COR-L47 (cell line): ENCODE measurements at places on chromosomes 16 and 17.

DNA sequence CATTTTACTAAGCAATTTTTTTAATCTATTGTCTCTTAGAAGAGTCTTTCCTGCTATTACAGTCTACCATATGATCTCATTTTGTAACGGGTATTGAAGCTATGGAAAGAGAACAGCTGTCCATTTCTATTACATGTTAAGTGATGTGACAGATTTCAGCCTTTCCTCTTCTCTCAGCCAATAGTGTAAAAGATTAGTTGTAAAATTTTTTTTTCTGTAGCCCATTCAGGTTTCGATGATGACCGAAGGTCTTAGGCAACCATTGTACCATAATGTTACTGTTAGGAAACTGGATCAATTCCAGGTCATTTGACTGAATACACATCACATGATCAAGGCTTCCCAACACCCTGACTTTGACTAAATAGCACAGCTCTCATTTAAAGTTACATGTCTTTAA is 147.6 kb upstream of the HLF start:
- no peak for DNase-seq

- DNase-seq: no peak
Measured at GRCh38 chr17:37562016-37562745, 47.0 kb downstream of the SYNRG start.

DNA sequence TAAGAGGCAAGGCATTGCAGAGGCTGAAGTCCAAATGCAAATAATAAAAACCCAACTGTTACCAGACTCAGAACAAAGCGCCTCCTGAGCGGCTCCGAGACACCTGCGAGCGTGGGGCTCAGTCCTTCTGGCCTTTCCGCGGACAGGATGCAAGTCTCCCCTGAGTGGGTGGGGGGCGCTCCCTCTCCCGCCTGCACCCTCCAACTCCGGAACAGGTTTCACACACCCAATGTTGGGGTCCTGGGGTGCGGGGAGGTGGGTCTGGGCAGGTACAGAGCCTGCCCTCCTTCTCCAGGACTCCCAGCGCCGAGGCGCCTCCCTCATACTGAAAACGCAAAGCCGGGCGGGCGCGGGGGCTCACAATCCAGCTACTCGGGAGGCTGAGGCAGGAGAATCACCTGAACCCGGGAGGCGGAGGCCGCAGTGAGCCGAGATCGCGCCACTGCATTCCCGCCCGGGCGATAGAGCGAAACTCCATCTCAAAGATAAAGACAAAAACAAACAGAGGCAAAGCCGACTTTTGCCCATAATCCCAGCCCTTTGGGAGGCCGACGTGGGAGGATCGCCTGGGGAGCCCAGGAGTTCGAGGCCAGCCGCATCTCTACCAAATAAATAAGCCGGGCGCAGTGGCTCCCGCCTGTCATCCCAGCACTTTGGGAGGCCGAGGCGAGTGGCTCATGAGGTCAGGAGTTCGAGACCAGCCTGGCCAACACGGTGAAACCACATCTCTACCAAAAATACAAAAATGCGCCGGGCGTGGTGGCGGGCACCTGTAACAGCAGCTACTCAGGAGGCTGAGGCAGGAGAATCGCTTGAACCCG is 893 bp downstream of the GINS2 start:
- DNase-seq: peak; percentile 13

- DNase-seq: peak; percentile 93
Measured at GRCh38 chr17:43170140-43170765, 761 bp upstream of the NBR1 start.

- no peak for DNase-seq
Measured at GRCh38 chr17:65467156-65467555, 94.3 kb downstream of the AXIN2 start.

DNA sequence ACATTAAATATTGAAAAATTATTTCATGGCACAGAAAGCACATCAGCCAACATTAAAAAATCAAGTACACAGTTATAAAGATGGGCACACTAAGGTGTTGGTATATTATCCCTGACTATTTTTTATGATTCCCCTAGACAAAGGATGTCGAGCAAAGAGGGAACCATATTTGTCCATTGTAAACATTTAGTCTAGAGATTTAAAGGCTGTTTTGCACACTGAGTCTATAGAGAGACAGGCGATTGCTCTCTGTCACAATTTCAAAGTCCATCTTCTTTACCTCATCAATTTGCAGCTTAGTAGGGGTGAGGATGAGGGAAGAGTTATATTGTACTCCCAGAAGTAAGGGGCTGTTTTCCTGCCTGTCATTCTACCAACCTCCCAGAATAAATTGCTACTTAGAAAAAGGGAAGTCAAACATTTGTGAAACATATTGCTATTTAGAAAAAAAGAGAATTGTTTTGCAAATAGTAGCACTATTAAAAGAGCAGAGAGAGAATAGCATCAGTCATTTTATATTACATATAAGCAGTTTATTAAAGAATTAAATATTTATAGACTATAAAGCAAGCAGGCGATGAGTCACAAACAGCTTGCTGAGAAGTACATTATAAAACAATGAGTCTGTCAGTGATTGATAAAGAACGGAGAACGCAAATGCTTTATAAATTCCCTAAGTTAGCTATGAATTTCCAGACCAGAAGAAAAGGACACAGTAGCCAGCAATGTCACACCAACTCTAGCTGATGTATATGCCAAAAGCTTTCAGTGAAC is 270.6 kb upstream of the PMFBP1 start:
- no peak for DNase-seq

DNA sequence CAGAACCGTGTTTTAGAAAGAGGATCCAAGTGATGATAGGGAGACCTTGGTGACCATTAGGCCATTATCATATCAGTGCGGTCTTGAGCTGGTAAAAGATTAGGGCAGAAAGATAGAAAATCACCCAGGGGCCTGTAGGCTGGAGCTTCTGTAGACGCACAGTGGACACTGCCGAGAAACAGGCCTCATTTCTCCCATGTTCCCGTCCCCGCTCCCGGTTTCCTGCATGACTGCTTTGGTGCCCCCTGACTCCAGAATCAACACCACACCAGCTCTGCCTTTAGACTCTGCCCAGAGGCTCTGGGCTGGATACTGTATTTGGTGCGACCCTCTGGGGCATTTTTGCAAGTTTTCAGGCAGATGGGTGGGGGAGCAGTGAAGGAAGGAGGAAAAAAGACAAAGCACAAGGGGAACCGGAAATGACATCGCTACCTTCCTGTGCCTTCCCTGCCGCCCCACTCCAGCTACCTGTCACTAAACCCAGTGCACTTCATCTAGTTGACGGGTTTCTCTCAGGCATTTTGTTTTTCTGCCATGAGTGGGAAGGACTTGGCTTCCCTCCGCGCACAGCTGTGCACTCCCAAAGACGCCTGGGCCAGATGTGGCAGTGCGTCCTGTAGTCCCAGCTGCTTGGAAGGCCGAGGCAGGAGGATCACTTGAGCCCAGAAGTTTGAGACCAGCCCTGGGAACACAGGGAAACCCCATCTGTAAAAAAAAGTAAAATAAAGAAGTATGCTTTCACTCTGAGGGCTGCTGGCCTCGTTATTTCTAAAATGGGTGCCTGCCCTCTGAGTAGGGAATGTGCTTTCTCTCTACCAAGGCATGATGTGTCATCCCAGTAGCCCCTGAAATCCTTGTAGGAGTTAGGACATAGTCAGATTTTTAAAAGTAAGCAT is 214.1 kb downstream of the RPTOR start:
- DNase-seq: no peak

DNA sequence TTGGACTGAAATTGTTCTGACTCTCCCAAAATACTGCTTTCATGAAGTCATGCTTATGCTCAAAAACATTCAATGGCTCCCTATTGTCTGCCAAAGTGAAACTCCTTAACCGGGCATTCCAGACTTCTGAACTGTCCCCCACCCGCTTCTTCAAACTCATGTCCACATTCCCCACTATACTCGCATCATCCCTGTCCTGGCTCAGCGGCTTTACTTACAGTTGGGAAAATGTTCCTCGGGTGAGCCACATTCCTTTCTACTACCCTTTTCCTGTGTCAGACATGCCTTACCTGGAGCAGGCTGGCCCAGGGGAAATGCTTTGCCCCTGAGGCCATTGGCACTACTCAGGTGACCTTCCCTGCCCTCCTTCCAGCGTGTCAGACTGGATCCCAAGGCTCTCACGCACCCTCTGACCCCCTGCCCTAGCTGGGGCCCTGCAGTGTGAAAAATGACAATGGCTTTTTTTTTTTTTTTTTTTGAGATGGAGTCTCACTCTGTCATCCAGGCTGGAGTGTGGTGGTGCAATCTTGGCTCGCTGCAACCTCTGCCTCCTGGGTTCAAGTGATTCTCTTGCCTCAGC is 5.3 kb downstream of the CYGB start:
- no peak for DNase-seq

- DNase-seq: no peak
Measured at GRCh38 chr17:1491443-1492248, 840 bp downstream of the MYO1C start.

DNA sequence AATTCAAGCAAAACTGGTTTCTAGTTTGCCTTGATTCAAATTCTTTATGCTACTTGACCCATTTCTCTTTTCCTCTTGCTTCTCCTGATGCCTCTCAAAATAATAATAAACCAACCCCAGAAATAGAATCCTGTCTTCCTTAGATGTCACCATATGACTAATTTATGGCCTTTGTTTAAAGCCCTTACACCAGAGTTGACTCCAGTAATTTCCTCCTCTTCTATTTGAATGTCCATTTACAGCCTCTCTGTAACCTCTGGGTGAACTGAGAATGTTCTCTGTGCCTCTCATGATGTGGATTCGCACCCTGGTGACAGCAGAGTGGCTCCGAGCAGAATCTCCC is 31.5 kb downstream of the ZFHX3 start:
- no peak for DNase-seq

DNA sequence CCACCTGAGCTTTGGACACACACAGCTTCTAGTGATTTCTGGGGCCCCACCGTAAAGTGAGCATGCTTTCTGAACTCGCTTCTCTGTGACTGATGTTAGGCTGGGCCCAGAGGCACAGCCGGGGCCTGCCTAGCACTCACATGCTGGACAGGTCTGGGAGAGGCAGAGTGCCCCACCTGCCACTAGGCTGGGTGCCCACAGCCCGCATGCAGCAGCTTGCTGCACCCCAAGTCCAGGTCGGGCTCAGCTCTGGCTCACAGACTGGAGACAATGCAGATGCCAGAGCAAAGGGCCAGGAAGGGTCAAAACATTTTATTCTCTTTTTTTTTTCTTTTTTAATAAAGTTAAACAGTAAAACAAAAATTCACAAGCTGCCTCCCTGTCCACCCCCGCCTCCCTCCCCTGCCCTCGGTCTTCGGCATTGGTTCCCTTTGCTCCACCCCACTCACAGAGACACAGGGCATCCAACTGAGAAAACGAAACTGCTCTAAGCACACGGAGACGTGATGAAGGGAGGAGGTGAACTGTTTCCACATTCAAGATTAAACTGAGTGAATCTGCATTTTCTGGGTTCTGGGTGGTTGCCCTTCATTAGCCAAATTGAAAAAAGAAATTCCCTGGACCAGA is 9.7 kb downstream of the CNP start:
- DNase-seq: no peak

DNA sequence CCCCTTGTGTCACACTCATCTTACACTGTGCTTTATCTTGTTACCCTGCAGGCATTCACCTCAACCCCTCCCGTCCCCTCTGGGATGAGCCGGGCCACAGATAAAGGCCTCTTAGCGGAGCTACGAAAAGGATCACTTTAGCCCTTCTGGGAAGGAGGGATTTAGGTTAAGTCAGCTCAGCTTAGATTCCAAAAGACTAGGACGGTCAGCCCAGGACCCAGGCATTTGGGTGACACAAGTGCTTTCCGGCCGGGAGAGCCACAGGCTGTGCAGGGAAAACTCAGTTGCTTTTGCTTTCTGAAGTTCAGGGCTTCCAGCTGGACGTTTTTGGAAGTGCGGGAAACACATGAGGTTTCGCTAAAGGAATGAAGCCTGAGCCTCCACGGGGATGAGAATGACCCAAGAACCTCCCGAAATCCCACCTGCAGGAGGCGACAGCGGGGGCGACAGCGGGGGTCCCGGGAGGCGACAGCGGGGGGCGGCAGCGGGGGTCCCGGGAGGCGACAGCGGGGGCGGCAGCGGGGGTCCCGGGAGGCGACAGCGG is 11.6 kb upstream of the METRNL start:
- no peak for DNase-seq

GRCh38 chr17:55760643-55761355 is 9.9 kb downstream of the PCTP start:
- no peak for DNase-seq

- DNase-seq: no peak
Measured at GRCh38 chr16:60091071-60091470, 1357.0 kb upstream of the GOT2 start.

GRCh38 chr16:9235867-9236266 is 144.4 kb downstream of the HAPSTR1 start:
- no peak for DNase-seq

DNA sequence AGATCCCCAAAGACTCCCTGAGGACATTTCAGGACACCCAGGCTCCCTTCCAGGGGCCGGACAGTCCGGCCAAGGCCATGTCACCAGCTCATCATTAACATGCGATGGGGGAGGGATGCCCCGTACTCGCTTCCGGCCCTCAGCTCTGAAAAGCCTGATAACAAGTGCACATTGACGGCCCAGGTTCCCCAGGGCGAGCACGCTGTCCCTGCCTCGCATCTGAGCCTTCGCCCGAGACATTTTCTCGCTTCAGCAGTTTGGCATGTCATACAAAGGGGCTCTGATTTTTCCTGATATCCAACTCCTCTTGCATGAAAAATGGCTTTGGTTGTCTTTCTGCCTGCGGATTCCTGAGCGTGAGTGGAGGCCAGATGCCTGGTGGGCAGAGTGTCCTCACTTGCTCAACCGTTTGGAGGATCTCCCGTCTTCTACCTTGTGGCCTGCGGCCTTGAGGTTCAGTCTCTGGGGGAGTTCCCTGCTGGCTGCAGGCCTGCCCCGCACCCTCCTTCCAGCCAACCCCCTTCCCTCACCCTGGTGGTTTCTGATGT is 14.1 kb downstream of the CACNG4 start:
- no peak for DNase-seq

DNA sequence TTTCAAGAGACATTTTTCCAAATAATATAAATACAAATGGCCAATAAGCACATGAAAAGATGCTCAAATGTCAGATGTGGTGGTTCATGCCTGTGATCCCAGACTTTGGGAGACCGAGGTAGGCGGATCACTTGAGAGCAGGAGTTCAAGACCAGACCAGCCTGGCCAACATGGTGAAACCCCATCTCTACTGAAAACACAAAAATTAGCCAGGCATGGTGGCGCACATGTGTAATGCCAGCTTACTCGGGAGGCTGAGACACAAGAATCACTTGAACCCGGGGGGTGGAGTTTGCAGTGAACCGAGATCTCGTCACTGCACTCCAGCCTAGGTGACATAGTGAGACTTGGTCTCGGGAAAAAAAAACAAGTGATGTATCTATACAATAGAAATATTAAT is 2.9 kb upstream of the GALK1 start:
- no peak for DNase-seq

- peak; percentile 70 for DNase-seq
Measured at GRCh38 chr17:47862621-47863440, 11.9 kb upstream of the SP6 start.

GRCh38 chr16:65318590-65319257 is 196.9 kb upstream of the CDH11 start:
- DNase-seq: no peak
